ENCODE measurements at places on chromosomes 2 and 18. TPM values are rescaled to one million over a fixed set of nuclear protein-coding genes. Genes with fewer than 3 reads are reported as not detected.

COPS9 gene
- total RNA-seq = 191 TPM

ARHGAP15 gene
- total RNA-seq = not detected

TMEM169 gene
- under 0.01 TPM for total RNA-seq

MTX2 gene
- total RNA-seq = 27.2 TPM

C1D gene
- 12.1 TPM for total RNA-seq

ABCG8 gene
- total RNA-seq = not detected

LYG2 gene
- not detected for total RNA-seq

COLEC11 gene
- 0.38 TPM for total RNA-seq

Measured in endothelial cell of coronary artery (primary cell).